Activated T-helper 1 cell treated with Interleukin-2 at 50 U/mL for 16 hours (primary cell): ENCODE measurements at places on chromosomes 6 and 20.

GRCh38 chr6:12717356-12717755 is 789 bp downstream of the PHACTR1 start:
- no peak for DNase-seq

- DNase-seq = no peak
Observed at GRCh38 chr6:129390900-129391299, 319.1 kb downstream of the ARHGAP18 start.

- DNase-seq = no peak
Observed at GRCh38 chr6:162622572-162622971, 105.0 kb downstream of the PRKN start.

GRCh38 chr20:44485078-44485829 is 9.6 kb downstream of the TTPAL start:
- no peak for DNase-seq

DNA sequence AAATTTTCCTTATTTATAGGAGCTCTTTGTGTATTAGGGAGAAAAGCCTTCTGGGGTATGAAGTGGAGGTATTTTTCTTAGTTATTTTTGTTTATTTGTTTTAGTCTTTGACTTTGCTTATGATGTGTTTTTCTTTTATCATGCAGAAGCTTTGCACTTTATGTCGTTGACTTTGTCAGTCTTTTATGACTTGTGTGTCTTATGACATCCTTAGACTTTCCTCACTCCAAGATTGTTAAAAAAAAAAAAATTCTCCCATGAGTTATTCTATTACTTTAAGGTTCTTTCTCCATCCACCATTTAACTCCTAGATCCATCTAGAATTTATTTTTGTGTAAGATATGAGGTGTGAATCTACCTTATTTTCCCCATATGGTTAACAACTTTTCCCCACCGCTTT is 36.6 kb downstream of the BICRAL start:
- no peak for DNase-seq
